Ovary (tissue), 10 donors: ENCODE measurements at places on chromosomes 5 and 9.
A peak's percentile ranks its signal among the peaks of the same experiment; 100 is the strongest.

- no peak for DNase-seq
Measured at GRCh38 chr5:177469750-177470525, 3.5 kb downstream of the DBN1 start.

DNA sequence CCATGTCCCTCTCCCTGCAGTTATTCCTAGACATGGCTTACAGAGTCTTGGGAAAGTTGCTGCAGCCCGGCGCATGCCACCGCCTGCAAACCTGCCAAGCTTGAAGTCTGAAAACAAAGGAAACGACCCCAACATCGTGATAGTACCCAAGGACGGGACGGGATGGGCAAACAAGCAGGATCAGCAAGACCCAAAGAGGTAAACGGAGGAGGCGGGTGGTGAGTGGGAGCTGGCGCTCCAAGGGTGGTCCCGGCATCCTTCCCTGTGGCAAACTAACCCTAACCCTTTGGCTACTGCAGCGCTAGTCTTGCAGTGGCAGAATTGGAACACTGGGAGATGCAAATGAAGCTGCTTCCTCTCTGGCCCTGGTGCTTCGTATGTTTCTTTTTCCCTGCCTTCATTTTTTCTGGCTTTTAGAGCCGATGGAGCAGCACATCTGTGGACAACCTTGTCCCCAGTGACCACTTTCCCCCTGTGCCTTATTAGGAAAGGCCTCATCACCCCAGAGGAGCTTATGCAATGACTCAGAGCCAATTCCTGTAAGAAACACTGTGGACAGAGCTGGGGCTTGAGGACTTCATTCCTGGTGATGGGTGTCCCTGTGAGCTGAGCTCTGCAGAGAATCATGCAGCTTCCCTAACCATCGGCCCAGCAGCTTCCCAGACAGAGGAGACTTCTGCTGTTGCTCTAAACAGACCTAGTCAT is 38.9 kb downstream of the PRRC2B start:
- no peak for DNase-seq

DNA sequence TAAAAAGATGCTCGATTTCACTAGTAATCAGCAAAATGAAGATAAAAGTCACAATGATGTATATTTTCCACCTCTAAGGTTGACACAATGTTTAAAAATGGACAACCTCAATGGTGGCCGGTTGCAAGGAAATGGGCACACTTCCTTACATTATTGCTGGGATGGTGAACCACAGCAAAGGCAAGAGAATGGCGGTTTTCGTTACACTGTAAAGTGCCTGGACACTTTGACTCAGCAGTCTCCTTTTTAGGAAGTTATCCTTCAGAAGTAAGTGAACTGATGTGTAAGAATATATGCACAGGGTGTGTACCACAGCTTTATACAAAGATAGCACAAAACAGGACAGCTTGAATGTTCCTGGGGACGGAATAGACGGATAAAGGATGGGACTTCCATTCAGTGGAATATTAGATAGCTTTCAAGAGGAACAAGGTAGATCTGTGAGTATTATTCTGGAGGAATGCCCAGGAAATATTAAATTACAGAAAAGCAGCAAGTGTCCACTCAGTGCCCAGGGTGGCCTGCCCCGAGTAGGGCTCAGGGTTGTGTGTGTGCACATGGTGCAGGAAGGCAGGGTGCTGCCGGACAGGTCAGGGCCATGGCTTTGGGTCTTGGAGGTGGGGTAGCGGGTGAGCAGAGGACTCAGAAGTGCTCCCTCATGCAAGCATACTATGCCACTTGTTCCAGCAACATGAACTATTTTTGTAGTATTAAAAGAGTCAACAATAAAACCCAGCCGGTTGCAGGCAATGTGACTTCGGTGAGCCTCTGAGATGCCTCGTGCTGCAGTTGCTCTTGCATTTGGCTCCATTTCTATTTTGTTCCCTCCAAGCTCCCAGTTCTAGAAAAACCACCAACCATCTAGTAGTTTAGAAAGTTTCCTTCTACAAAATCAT is 24.5 kb downstream of the GADD45G start:
- DNase-seq = no peak

- no peak for DNase-seq
Measured at GRCh38 chr9:124011460-124012301, at the start of gene LHX2. Gene LHX2, plus strand, starts transcription at chr9:124011768. Its CDS starts 581 bp downstream, at chr9:124012349.

DNA sequence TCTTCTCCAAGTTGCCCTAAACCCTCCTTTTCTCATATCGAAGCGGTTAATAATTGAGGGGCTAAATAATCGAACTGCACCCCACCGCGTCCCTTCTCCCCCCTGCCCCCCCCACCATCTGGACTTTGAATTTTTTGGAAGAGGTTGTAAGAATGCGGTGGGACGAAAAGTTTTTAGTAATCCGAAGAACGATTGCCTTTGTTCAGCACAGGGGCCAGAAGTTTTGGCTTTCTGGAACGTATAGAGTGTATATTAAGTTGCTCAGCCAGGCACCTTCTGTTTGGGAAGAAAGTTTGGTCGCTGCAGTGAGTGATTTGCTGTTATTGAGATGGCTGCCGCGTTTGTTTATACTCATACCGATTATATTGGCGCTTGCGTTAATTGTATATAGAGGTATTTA is 518 bp downstream of the ERBIN start:
- DNase-seq = no peak

GRCh38 chr5:107365320-107366109 is 305.2 kb downstream of the EFNA5 start:
- DNase-seq = no peak

DNA sequence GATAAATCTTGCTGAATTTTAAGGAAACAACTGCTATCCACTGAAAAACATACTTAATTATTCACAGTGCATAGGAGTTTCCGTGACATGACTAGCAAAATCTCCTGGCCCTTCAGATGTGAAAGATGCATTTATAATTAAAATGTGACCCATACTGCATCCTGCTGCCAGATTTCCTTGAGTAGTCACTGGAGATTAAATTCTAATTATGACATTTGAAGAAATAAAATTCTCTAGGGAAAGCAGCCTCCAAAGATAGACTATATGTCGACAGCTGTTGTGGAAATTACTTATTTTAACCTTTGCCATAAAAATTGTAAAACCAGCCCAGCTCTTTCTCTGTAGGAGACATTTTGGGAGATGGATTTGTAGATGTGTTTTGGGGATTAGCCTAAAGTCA is 193.6 kb upstream of the SMC2 start:
- DNase-seq = no peak

GRCh38 chr5:43191740-43192557 is at the start of gene NIM1K:
Gene NIM1K, plus strand, starts transcription at chr5:43192225. Its CDS starts 53,551 bp downstream, at chr5:43245776.
- DNase-seq = peak; percentile 43

GRCh38 chr5:73606206-73606753 is 19.7 kb upstream of the ARHGEF28 start:
- DNase-seq = no peak

- no peak for DNase-seq
Measured at GRCh38 chr5:64634997-64635686, 55.2 kb upstream of the SHISAL2B start.

DNA sequence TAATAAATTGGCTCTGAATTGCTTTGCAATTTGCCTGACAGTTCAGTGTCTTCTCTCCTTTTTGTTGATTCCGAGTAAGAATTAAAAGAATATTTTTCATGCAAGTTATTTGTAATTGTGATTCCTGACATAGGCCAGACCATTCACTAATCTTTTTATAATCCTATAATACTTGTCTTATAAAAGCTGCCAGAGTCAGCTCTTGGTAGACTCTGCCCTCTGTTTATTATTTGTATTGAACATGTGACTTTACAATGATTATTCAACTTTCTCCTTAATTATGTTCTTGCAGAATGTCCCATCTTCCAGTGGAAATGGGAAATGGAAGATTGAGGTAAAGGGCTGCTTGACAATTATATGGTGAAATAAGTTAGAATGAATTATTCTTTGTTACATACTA is 121.0 kb downstream of the SV2C start:
- no peak for DNase-seq

GRCh38 chr5:91027405-91028139 is 355.5 kb downstream of the ARRDC3 start:
- DNase-seq = no peak

- DNase-seq = peak; percentile 57
Measured at GRCh38 chr9:91954841-91955471, 4.9 kb upstream of the ROR2 start.

- no peak for DNase-seq
Measured at GRCh38 chr9:115137526-115137925, 19.6 kb upstream of the TNC start.

DNA sequence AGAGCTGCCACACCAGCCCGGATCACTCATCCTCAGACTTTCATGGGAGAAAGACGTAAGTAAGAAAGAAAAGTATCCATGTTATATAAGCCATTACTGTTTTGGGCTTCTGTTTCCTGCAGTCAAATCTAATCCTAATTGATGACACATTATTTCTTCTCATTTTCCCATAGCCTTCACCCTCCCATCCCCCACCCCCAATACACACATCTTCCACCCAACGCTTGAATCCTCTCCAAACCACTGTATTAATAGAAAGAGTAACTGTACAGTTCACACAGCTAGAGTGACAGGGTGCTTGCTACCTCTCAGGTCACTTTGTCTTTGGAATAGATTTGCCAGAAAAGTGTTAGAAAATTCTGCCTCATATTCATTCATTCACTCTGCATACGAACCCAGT is 69.3 kb upstream of the IL17B start:
- DNase-seq = no peak
